ELF-1 (cell line): ENCODE measurements at places on chromosomes 3 and 15.
A peak's percentile ranks its signal among the peaks of the same experiment; 100 is the strongest.

- no peak for DNase-seq
Measured at GRCh38 chr3:48528048-48528447, 24.1 kb upstream of the SHISA5 start.

- peak; percentile 73 for DNase-seq
Measured at GRCh38 chr15:98671060-98672008, 23.0 kb downstream of the IGF1R start.

GRCh38 chr15:73924171-73924921 is 1.9 kb upstream of the LOXL1 start:
- DNase-seq, result peak; percentile 40

DNA sequence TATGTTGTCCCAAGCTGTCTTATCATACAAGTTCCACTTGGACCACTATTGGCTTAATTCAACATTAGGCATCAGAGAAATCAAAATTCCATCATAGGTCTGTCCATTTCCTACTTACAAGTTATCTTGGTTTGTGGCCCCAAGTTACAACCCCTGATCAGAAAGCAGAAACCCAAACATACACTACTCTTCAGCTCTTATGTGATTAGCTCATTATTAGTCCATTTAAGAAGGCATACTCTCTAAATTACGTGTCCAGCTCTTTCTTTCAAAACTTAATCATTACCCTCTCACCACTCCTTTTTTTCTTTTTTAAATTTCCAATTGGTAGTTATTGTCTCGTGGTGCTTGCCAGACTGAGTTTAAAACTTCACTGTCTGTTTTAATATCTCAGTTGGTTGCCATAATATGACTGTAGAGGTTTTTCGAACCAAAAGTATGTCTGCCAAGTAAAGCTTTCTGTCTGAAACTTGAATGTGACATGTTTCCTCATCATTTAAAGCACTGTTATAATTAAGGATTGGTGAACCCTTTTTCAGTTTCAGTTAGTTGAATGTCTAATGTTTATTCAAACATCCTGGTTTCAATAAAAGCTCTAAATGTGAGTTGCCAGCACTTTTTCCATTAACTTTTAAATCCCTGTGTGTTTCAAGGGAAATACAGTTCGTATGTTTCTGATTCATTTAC is 150.3 kb downstream of the SAMMSON start:
- DNase-seq, result no peak

DNA sequence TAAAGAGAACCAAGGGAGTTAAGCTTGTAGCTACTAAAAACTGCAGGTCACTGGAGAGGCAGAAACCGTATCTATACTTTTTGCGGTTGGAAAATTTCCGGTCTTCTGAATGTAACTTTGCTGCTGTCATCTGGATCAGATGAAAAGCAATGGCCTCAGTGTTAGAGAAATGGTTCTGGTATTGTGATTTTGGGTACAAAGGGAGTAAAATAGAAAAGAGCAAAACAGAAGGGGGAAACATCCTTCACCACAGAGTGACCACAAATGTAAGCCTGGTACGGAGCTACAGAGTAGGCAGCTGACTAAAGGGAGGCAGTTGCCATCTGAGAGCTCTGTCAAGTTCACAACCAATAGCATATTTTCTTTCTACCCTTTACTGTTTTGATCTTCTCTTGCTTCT is 5.6 kb downstream of the CD96 start:
- no peak for DNase-seq

- no peak for DNase-seq
Measured at GRCh38 chr3:14874784-14875183, 56.0 kb downstream of the FGD5 start.

GRCh38 chr3:111758642-111759041 is 100.4 kb upstream of the PHLDB2 start:
- no peak for DNase-seq
